ENCODE measurements at places on chromosomes 2 and 18.

- no peak for DNase-seq
- H3K4me1 ChIP-seq, result peaks cover 91% of the 10 kb centered on the region
- no peaks in the 10 kb centered on the region for H3K27me3 ChIP-seq
- no peak overlapping the region for H3K4me3 ChIP-seq
- peaks cover 14% of the 10 kb centered on the region for H3K36me3 ChIP-seq
- H3K27ac ChIP-seq, result peak overlapping the region; percentile 41
These were observed 82.5 kb downstream of the LIMS1 start for GRCh38 chr2:108616751-108617161.

- no peak overlapping the region for H3K27ac ChIP-seq
- peaks cover 9% of the 10 kb centered on the region for H3K27me3 ChIP-seq
- H3K4me3 ChIP-seq, result no peak overlapping the region
- DNase-seq, result peak; percentile 12
These were observed 42.7 kb downstream of the CYP26B1 start for GRCh38 chr2:72104821-72105588.

GRCh38 chr18:36895606-36896005, 66.7 kb downstream of the KIAA1328 start:
- peaks cover 8% of the 10 kb centered on the region for H3K36me3 ChIP-seq
- H3K27ac ChIP-seq, result no peak overlapping the region
- DNase-seq, result no peak
- H3K27me3 ChIP-seq, result no peaks in the 10 kb centered on the region

DNA sequence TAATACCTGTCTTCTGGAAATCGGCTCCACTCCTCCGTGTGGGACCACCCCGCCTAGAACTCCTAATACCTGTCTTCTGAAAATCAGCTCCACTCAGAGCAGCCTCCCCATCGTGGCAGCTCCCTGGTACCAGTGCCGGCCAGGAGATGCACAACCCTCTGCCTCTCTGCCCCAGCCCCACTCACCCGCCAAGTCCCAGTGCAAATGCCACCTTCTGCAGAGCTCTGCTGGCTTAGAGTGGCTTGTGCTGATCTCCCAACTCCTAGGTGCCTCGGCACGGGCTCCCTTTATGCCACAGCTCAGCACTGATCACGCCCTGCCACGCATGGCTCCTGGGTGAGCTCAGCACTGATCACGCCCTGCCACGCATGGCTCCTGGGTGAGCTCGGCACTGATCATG, 258.5 kb downstream of the HDAC4 start:
- no peak for DNase-seq
- H3K4me1 ChIP-seq, result peaks cover 27% of the 10 kb centered on the region
- H3K4me3 ChIP-seq, result no peak overlapping the region
- no peaks in the 10 kb centered on the region for H3K27me3 ChIP-seq
- H3K27ac ChIP-seq, result no peak overlapping the region

- H3K4me3 ChIP-seq, result peak overlapping the region; percentile 6
- H3K27ac ChIP-seq, result peak overlapping the region; percentile 66
- H3K4me1 ChIP-seq, result peaks cover 23% of the 10 kb centered on the region
- DNase-seq, result peak; percentile 20
- peaks cover 22% of the 10 kb centered on the region for H3K36me3 ChIP-seq
- peaks cover 7% of the 10 kb centered on the region for H3K27me3 ChIP-seq
These were observed 144.7 kb downstream of the TRIB2 start for GRCh38 chr2:12861344-12861930.
